Activated T-helper 1 cell treated with Interleukin-2 at 50 U/mL for 16 hours (primary cell): ENCODE measurements at places on chromosomes 2 and 18.

DNA sequence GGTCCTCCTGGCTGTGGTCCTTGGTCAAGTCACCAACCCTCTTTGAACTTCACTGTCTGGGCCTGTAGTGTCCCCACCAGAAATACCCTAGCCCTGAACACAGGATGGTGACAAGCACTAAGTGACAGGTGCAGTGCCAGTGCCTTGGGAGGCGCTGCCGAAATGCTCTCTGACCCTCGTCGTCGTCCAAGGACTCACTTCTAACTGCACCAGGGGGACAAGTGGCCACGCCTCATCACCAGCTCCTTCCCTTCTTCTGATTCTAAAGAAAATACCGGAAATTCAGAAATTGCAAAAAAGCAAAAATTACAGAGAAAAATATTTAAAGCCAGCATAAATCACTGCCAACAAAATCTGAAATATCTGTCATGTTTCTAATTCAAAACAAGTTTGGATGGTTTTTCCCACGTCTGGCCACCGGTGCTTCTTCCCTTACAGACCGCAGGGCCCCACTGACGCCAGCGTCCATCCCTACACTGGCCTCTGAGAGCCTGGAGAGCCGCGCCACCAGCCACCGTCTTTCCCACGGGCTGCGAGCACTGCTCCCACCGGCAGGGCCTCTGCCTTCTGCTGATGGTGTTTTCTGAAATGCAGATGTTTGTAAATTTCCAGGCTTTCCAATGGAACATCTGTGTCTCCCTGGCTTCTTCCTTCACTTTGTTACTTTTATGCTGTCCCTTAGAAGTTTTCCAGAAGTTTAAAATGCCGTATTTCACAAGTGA, 37.4 kb upstream of the GPC1 start:
- DNase-seq: no peak

- DNase-seq: no peak
These were observed 70.5 kb upstream of the ZNF516 start for GRCh38 chr18:76565238-76566173.

GRCh38 chr18:12837747-12838146, 46.3 kb downstream of the PTPN2 start:
- no peak for DNase-seq

- peak; percentile 9 for DNase-seq
These were observed 48.5 kb upstream of the PROKR1 start for GRCh38 chr2:68594674-68595492.

GRCh38 chr2:228507231-228507824, 325.8 kb upstream of the SPHKAP start:
- no peak for DNase-seq

- DNase-seq: no peak
These were observed 129.4 kb upstream of the ITGA6 start for GRCh38 chr2:172297950-172298349.

DNA sequence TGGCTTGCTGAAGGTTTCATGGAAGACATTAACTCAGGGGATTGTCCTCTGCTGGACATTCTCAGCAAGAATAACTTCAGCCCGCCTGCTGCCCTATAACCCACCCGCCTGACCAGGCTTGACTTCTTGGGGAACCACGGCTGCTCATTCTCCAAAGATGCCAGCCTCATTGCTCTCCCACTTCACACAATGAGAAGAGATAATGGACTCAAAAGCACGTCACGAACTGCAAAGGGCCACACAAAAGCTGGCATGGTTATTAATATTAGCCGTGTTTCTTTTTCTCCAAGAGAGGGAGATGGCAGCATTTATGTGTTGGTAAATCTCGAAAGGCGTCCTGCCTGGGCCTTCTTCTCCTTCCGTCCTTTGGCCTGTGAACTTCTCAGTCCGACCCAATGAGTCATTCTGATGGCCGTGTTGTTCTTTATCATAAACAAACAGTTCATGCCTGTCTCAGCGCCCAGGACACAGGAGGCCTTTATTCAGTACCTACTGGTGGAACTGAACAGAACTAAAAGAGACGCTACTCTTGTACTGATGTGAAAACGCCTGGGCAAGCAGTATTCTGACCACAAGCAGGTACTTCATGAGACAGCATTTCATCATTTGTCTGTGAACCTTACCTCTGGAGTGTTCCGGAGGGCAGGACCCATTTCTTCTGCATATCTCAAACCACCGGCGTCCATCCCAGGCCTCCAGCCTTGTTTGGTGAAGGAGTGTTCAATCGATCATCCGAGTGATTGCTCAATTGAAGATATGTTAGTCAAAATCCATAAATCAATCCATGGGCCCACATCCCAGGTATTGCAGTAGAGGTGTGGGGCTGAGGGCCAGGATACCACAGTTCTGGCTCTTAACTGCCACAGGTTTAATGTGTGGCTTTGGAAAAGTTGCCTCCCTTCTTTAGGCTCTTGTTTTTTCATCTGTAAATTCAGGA, 25.1 kb upstream of the KLHL29 start:
- no peak for DNase-seq

DNA sequence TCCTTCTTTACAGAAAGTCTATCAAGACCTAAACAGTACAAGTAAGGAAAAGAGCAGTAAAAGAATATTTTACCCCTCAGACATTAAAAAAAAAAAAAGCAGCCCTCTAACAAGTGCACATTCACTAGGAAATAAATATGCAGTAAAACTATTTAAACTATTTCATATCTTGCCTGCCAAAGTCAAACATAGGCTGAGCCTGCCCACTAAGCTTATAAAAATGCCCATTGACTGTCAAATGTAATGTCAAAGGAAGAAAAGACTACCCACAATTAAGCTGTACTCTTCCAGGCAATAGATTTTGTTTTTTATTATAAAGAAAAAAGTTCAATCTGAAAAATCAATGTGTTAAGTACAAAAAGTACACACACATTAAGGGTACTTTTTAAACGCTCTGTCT, 11.8 kb downstream of the ALS2 start:
- DNase-seq: no peak

GRCh38 chr2:232894251-232894650, 24.2 kb downstream of the SNORC start:
- no peak for DNase-seq

- DNase-seq: no peak
These were observed 17.1 kb upstream of the SP3 start for GRCh38 chr2:173982182-173982714.

DNA sequence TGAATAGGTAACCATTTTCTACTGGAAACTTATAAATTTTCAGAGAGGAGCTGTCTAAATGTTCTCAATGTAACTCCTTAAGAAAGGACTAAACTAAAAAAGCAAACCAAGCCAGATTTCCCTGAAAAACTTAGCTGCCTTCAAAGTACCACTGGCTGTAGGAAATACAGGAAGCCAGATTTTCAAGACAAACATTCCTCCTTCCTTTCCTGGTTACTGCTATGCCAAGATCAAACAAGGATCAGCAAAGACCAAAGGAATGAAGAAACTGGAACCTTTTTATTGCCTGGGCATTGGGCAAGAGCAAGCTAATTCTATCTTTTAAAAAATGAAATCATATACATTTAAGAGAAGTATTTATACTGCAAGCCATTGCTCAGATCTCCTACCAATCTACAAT, 212.7 kb downstream of the DYM start:
- no peak for DNase-seq

DNA sequence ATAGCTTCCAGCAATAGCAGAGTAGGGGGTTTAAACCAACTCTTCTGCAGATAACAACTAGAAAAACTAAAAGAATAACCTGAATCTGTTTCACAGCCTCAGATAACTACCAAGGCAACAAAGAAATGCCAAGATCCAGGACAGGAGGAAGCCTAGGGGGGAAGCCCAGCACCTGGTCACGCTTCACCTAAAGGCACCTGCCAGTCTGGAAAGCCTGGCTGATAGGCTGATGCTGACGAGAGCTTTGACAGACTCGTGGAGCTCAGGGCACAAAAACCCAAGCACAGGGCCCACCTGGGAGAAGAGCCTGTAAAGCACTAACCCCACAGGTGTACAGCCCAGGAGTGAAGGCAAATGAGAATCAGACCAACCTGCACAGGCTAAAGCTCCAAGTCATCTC, 22.6 kb downstream of the EIPR1 start:
- DNase-seq: no peak

DNA sequence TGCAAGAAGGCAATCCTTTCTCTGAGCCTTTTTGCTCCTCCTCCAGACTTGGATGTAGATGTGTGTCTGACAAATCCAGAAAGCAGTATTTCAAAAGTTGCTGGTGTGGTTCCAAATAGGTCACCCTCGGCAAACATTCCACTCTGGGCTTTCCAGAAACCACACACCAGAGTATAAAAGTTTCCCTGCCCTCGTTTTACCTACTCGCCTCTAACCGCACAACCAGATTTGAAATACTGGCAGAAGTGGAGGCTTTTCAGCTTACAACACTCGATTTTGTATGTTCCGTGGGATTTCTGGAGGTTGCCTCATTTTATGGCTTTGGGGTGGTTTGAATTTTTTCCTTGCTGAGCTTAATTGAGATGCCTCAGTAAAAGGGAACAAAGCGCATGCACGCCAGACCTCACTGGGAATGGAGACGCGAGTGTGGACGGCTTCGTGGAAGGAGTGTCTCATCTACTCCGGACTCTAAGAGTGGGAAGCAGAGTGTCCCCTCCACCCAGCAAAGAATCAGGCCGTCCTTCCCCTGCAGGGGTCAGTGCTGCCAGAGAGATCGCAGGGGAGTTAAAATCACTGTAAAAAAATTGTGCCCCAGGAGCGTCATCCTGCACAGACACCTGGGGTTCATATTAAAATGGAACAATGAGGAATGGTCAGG, 44.0 kb upstream of the RPL31 start:
- DNase-seq: no peak

- DNase-seq: no peak
These were observed 13.1 kb downstream of the DSG2 start for GRCh38 chr18:31511098-31511497.

GRCh38 chr2:219918254-219918653, 290.8 kb downstream of the SLC4A3 start:
- no peak for DNase-seq

DNA sequence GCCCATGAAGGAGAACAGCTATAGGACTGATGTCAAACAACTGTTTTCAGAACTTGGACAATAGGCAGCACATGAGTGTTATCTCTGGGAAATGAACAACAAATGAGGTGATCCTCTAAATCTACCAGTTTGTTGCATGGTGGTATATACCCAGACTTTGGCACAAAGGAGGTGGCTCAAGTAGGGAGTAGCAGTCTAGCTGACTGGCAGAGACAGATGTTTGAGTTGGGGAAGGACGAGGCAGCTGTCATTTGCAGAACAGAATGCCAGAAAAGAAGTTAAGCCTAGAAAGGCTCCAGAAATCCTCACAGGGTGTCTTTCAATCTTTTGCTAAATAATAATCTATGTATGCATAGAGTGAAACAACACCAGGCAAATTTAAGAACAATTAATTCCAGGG, 47.4 kb downstream of the RPE start:
- no peak for DNase-seq

- DNase-seq: no peak
These were observed 229.5 kb downstream of the FHOD3 start for GRCh38 chr18:36527051-36527450.

DNA sequence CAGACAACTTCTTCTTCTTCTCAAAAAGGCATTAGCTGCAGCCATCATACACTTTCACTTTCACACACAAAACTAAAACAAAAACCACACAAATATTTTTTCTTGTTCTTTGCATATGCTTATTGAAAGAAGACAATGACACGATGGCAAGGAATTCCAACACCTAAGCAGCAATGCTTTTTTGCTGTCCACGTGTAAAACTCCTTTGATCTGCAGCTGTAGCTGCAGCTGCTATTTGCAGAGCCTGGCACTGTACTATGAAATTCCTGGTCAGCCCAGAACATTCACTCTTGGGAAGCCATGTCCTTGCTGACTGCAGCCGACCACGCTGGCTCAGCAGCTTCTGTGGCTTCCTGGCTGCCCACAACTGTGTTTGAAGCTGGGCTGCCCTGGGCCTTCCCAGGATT, 316.2 kb downstream of the CDH2 start:
- no peak for DNase-seq

DNA sequence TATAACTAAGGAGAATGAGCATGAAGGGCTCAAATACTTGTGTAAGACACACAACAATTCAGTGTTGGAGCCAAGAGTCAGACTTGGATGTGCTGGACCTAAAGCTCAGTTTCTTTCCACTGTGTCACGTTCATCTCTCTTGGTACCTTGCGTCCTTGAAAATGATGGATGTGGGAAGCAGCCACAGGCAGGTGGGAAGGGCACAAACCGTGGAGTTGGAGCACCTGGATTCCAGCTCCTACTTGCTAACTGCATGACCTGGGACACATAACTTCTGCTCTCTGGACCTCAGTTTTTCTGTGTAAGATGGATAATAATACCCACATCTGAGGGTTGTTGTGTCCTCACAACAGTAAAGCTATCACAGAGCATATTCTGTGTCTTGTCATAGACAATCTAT, 53.1 kb upstream of the PPP1CB start:
- DNase-seq: no peak

GRCh38 chr2:32894119-32894728, 52.5 kb upstream of the LTBP1 start:
- no peak for DNase-seq

- DNase-seq: no peak
These were observed 109.9 kb upstream of the ID2 start for GRCh38 chr2:8571792-8572499.

GRCh38 chr2:226337941-226338600, 461.5 kb downstream of the IRS1 start:
- no peak for DNase-seq

DNA sequence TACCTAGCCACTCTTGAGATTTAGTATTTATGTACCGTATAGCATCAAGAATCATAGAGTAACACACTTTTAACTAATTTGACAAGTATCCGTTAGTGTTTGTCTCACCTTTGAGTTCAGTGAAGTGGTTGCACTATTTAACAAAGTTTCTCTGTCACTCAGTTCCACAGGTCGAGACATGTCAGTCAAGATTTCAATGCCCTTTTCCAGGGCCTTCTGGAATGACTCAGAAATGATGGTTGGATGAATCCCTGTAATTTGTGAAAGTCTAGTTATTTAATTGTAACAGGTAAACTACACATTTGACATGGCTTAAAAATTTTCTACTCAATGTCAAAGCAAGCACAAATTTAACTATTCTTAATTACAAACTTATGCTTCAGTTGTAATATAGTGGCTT, 9.7 kb downstream of the CCT4 start:
- DNase-seq: no peak

DNA sequence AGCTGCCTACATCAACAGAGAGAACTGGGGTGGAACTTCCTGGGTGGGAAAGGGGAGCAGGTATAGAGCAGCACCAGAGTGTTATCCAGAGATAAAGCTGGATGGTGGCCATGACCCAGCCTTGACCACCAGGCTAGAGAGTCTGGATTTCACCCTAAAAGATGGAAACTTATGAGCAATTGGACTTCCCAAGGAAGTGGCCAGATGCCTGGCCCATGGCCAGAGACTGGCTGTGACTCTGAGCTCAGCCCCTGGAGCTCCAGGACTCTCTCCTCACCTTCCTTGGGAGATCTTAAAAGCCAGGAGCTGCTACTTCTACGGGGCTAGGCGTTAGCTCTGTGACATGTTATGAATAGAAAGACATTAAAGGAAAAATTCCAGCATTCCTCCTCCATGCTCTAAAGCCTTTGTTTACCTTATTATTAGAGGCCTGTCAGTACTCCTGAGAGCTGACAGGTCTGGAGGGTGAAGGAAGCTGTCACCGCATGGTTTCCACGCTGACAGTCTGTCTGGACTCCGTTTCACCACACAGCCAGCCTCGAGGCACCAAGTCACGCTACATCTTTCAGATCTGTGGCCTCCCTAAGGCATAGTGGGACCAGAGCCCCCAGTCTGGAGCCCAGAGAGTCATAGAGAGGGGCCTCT, 260.0 kb upstream of the SIX2 start:
- DNase-seq: no peak

- no peak for DNase-seq
These were observed 1034.9 kb upstream of the FANCL start for GRCh38 chr2:59276033-59276432.

GRCh38 chr18:65468881-65469280, 281.9 kb upstream of the CDH7 start:
- no peak for DNase-seq
